ENCODE measurements at places on chromosomes 3 and 15.

DNA sequence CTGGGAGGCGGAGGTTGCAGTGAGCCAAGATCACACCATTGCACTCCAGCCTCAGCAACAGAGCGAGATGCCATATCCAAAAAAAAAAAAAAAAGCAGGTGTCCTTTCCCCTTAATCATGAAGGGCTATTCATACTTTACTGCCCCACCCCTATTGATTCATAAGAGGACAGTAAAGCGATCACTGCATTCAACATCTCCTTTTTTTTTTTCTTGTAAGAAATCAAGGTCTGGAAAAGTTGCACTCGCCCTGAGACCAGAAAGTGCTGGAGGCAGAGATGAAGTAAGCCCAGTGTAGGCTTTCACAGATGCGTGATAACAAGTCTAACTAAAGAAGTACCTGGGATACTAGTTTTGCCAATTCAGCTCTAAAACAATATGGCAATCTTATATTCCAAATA is 24.2 kb downstream of the B3GNT5 start:
- no peak for DNase-seq

GRCh38 chr3:127679534-127680145 is 6.9 kb downstream of the ABTB1 start:
- DNase-seq: no peak

DNA sequence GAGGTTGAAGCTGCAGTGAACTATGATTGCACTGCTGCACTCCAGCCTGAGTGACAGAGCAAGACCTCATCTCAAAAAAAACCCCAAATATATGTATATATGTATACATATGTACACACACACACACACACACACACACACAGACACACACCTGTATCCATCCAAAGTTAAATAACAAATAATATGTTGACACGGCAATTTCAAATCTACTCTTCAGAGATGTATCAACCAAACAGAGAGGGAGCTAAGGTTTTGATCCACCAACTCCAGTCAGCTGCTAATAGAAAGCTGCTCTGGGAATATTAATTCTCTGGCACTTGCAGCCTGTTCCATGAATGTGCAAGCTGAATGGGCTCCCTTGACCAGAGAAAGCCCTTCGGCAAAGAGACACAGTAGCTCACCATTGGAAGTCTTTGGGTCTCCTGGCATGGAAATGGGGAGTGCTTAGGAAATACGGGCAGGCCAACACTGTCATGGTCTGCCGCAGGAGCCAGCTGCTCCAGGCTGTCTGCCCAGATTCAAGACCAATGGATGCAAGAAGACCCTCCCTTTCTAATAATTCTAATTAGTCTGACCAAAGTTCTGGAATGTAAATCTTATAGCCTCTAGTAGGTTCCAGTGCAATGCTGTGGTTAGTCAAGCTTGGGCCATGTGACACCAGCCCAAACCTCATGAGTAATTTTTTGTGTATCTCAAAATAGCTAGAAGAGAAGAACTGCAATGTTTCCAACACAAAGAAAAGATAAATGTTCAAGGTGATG is 299.8 kb downstream of the KBTBD8 start:
- DNase-seq: no peak

- no peak for DNase-seq
These were observed 21.8 kb upstream of the KCNAB1 start for GRCh38 chr3:156098437-156099035.

DNA sequence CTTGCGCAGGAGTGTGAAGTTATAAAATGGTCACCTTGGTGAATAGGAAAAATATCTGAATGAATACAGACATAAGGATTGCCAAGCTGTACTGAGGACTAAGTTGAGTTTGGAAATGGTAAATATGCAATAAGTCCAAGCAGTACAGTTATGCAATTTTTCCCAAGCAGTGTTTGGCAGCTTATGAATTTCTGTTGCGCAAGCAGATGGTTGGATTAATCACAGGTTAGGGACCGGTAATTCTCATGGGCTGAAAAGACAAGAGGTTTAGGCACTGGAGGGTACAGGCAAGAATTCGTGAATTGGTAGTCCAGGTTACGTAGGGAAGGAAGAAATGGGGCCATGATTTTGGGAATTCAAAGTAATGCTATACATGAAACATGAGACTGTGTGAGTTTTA is 210.3 kb downstream of the RAP2B start:
- DNase-seq: no peak

DNA sequence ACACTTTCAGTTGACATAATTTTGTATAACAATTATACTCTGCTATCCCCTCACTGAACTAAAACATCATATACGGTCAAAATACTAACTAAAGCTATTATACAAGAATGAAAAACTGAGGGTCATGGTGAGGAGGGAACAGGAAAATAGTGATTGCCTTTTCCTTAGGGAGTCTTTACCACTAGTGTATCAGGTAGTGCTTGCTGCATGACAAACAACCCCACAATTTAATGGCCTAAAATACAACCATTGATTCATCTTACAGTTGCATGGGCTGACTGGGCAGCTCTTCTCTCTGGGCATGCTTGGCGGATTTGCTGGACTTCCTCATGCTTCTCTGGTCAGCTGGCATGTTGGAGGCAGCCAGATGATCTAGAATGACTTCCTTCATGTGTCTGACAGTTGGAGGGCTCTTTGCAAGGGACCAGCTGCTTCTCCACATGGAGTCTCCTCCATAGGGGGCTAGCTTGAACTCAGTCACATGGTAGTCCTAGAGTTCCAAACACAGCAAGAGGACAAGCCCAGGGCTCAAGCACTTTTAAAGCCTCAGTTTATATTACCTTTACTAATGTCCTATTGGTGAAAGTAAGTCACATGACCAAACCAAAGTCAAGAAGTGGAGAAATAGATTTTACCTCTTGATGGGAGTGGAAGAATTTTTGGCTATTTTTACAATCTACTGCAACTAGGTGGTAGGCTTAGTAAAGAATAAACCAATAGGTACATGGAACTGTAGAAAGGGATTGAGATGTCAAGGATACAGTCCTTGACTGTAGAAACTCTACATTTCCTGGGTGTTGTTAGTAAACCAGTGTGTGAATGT is 18.8 kb downstream of the THAP10 start:
- DNase-seq: no peak

DNA sequence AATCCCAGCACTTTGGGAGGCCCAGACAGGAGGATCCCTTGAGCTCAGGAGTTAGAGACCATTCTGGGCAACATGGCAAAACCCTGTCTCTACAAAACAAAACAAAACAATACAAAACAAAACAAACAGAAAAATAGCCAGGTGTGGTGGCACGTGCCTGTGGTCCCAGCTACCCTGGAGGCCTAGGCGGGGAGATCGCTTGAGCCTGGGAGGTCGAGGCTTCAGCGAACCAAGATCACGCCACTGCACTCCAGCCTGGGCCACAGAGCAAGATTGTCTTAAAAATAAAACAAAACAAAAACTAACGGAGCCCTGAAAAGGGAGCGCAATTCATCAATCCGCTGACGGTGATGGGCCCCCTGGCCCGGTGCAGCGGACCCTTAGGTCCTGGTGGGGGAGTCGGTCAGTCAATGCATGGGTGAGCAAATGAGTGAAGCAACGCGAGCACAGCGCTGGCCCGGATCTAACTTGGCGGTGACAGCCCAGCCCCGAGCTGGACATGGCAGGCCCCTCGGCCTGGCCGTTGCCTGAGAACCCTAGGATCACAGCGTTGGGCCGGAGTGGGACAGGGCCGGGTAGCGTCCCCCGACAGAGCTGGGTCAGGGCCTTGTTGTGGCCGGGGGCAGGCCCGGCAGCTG is 52.4 kb upstream of the BLM start:
- DNase-seq: peak; percentile 86

GRCh38 chr3:23038471-23038870 is 164.7 kb upstream of the UBE2E2 start:
- DNase-seq: no peak

GRCh38 chr15:50298340-50298739 is 32.8 kb upstream of the HDC start:
- DNase-seq: no peak

- no peak for DNase-seq
These were observed 1.7 kb upstream of the PHGR1 start for GRCh38 chr15:40349163-40349562.

GRCh38 chr3:32403663-32404062 is 12.0 kb downstream of the CMTM7 start:
- no peak for DNase-seq

DNA sequence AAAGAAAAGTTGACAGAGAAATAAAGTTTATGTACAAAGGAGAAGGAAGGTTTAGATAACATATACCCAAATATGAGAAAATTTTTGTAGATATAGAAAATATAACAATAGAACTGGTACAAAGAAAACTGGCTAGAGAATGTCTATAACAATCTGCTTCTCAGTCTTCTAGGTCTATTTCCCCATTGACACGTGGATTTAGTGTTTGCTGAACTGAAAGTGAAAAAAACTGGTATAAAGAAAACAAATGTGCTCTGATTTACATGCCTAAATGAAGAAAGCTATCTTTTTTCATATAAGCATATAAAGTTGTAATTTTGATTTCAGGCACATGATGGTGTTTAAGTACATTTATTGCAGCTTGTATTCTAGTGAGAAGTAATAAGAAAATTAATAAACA is 9.8 kb downstream of the KCNMB2 start:
- DNase-seq: no peak

DNA sequence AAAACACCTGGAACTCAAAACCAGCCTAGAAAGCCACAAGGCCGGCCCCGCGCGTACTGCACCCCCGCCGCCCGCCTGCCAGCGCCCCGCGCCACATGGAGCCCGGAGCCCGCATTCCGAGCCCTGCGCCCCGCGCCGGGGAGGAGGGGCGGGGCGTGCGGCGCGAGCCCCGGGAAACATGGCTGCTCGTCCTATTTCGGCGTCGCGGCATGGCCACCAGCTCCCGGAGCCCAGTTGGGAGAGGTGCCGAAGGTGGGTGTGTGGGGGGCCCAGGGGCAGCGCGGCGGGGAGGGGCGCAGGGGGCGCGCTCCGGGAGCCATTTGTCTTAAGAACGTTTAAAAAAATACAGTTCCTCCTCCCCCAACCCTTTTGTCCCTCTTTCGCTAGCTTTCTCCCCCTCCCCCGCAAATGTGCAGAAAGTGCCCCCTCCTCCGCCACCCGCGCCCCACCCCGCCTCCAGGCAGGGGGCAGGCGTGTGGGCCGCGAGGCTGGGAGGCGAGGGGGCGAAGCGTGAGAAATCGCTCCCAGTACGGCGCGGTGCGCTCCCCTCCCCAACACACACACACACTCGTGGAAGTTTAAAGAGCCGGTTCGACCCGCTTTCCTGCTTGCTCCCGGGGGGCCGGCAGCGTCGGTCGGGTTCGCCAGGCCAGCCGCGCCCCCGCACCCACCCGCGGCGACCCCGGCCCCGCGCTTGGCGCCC is 2.5 kb downstream of the ANP32A start:
- DNase-seq: peak; percentile 77

- peak; percentile 56 for DNase-seq
These were observed 43.8 kb downstream of the RBM15B start for GRCh38 chr3:51434746-51435327.

- DNase-seq: no peak
These were observed 572.0 kb upstream of the NR2F2 start for GRCh38 chr15:95758451-95758850.

DNA sequence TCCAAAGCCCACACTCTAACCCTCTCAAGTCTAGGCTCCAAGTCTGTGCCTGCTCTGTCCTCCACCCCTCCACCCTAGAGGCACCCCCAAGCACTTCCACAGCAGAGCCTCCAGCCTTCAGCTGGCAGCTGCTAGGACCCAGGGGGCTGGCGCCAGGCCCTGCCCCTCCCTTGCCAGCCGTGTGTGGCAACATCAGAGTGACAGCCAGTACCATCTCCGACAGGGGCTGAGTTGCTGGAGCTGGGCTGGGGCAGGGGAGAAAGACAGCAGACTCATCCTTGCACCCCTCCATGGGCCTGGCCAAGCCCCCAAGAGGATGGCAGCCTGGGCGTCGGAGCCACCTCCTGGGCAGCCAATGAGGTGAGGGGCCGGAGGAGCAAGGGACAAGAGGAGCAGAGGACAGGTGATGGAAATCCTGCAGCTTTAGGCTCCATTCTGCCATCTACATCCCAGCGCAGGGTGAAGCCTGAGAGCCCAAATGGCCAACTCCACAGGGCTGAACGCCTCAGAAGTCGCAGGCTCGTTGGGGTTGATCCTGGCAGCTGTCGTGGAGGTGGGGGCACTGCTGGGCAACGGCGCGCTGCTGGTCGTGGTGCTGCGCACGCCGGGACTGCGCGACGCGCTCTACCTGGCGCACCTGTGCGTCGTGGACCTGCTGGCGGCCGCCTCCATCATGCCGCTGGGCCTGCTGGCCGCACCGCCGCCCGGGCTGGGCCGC is at the start of gene GPR62:
Gene GPR62, plus strand, starts transcription at position 207 of the 718 bp plus-strand sequence. Its CDS starts 272 bp downstream, at position 479.
- DNase-seq: no peak

Measured in HuH-7 (cell line).